ENCODE measurements at places on chromosomes 4 and X.

DNA sequence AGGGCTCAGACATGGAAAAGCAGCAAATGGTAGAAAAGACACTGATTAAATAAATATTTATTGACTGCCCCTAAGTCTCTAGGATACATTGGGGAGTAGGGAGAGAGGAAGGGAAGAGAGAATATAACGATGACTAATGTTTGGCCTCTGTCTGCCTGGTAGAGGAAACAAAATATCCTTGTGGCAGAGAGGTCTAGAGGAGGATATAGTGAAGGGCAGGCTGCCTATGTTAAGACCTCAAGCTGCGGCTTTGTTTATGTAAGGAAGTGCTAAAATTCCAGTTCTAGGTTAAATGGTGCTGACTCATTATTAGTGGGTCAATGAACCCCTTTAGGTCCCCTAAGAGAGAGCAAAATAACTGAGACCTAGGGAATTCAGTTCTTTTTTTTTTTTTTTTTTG, 427.3 kb upstream of the FTHL17 start:
- DNase-seq = peak; percentile 78

DNA sequence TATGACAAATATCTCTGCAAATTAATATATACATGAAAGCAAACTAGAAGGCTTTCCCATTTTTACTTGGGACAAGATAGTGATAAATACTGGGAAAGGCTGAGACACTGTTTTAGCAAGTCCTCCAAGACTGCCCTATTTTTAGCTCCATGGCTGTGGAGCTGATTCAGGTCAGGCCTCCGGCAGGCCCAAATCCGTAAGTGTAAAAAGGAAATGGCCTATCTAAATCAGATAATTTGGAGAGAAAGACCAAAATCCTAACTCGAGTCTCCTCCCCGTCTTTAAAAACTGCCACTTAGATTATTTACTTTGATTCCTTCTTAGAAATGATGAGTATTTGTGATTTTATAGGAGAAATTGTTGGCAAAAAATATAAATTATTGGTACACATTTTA, 2.9 kb downstream of the OTUD4 start:
- no peak for DNase-seq

GRCh38 chrX:47232803-47233332, at the start of gene USP11:
USP11 (plus strand) TSS chrX:47233009; CDS start chrX:47233044, 35 bp downstream.
- DNase-seq = peak; percentile 6

DNA sequence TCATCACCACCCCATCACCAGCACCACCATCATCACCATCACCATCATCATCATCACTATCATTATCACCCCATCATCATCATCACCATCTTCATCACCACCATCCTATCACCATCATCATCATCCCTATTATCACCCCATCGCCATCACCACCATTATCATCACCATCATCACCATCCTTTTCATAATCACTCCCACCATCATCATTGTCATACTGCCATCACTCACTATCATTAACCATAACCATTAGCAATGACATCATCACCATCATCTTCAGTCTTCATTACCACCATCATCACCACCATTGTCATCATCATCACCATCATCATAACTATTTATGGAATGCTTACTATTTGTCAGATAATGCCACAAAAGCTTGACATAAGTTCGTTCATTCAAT, 35.7 kb downstream of the CRMP1 start:
- no peak for DNase-seq

DNA sequence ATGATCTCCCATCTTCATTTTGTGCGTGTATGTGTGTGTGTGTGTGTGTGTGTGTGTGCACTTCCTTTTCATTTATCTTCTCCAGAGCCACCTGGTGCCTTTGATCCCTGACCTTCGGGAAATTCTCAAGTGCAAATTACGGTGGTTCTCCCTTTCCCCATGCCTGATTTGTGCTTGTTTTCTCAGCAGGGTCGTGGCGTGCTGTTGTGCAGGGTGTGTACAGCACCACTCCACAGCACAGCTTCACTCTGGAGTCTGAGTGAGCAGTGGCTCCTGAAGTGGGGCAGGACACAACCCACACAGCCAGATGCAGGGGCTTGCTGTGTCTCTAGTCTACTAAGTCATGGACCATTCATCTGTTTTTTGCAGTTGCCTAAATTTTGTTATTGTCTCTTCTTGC, 114.2 kb upstream of the TBC1D9 start:
- DNase-seq = no peak
